ENCODE measurements at places on chromosomes 2 and 18.

DNA sequence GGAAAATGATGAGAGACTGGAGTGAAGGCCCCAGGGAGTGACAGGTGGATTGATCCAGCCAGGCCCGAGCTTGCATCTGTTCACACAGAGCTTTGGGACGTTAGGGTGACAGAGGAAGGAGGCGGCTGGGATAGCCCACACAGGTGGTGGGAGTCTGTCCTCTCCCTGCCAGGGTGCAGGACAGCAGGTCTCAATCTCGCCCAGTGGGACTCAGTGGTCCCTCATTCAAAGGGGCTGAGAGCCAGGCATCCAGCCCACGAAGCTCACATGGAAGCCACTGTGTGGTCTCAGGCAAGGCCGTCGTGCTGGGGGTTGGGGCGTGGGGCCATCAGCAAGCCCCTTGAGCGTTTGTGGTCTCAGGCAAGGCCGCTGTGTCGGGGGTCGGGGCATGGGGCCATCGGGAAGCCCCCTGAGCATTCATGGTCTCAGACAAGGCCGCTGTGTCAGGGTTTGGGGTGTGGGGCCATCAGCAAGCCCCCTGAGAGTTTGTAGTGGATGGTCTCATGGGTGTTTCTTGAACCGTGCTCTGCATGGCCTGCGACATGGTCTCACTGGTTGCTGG, 8.3 kb downstream of the KCNG2 start:
- no peak for DNase-seq

DNA sequence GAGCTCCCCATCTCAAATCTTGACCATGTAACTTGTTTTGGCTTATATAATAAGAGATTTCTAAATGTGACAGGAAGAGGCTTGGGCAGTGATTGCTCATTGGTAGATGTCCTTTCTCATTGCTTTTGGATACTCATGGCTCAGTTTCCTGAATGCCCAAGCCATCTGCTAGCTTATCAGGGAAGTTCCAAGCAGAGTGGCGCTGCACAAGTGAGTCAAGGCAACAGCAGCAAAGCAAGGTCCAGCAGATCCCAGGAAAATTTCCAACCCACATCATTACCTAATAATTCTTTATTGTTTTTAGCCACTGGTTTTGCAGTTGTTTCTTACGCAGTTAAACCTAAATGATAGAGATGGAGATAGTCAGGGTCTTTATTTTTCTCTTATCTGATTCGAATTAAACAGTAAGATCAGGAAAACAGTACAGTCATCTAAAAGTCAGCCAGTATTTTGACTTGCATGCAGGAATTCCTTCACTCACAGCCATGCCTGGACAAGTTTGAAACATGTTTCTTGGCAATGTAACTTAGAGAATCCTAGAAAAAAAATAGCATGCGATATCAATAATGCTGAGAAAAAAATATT, 349.7 kb upstream of the TMEFF2 start:
- DNase-seq: no peak

DNA sequence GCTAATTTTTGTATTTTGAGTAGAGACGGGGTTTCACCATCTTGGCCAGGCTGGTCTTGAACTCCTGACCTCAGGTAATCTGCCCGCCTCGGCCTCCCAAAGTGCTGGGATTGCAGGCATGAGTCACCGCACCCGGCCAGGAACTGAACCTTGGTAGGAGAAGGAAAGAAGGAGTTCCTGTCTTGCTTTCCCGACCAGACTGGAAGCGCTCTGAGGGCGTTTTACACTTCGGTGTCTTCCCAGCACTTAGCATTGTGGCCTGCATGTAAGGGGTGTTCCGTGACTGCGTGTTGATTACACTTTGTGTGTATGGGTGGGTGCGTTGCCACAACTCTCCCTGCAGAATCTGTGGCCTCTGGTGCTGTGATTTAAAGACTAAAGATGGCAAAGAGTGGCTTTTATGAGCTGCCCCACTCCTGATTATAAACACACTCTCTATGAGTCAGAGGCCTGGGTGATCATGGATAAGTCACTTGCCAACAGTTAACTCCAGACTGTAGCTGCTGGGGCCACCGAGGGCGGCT, 46.0 kb downstream of the ODC1 start:
- DNase-seq: no peak

GRCh38 chr2:207260021-207260420, 94.3 kb upstream of the KLF7 start:
- no peak for DNase-seq

- no peak for DNase-seq
Measured at GRCh38 chr2:105428387-105429018, 29.7 kb upstream of the FHL2 start.

GRCh38 chr2:96977631-96978195, 8.7 kb downstream of the FAM178B start:
- no peak for DNase-seq

GRCh38 chr2:159875083-159875482, 77.1 kb upstream of the CD302 start:
- no peak for DNase-seq

DNA sequence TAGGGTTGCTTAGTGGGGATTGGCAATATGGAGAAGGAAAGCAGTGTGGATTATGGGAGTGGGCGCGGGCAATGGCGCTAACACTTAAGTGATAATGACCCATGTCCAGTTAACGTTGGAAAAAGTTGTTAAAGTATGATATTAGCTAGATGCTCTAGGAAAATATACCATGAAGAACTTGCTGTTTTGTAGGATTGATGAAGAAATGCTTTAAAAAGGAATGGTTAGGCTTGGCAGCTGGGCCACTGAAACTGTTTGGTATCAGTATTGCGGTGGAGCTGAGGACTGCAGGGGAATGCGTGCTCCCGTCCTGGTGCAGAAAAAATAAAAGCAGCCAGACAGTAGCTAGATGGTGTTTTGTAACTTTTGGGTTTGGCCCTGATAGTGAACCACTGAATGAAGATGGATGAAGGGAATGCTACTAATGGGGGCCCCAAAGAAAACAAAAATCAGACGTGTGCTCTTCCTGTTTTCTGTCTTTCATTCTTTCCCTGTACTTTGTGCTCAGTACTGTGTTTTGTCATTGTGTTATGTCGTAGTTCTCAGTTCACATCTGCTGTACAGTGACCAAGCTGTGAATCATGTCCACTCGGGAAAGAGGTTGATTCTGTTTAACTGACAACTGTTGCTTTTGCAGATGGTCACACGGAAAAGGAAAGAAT, 999 bp downstream of the INSIG2 start:
- DNase-seq: no peak

- no peak for DNase-seq
Measured at GRCh38 chr2:179272406-179273192, 8.0 kb upstream of the SESTD1 start.

GRCh38 chr2:222610746-222611145, 45.1 kb downstream of the FARSB start:
- DNase-seq: no peak

GRCh38 chr2:43840965-43841364, 2.2 kb downstream of the ABCG8 start:
- DNase-seq: no peak

- no peak for DNase-seq
Measured at GRCh38 chr2:213766465-213766901, 482.2 kb downstream of the SPAG16 start.
